ENCODE measurements at places on chromosomes 1 and 21.
A peak's percentile ranks its signal among the peaks of the same experiment; 100 is the strongest.

- DNase-seq: no peak
Measured at GRCh38 chr21:34968414-34969333, 80.4 kb downstream of the RUNX1 start.

DNA sequence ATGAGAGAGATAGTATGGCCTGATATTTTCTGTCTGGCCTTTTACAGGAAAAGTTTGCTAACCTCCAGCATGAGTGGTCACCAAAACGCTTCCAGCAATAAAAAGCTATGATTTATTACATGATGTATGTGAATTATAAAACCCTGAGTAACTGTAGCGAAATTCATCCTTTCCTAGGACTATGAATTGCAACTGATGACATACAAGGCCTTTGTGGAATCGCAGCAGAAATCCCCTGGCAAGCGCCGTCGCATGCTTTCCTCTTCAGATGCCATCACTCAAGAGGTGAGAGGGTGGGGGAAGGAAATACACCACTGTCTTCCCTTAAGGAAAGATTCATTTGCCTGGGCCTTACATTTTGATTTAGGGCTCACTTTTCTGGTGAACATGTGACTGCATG, 117.9 kb downstream of the MACF1 start:
- no peak for DNase-seq

GRCh38 chr1:27571439-27572018, 32.4 kb downstream of the AHDC1 start:
- no peak for DNase-seq

GRCh38 chr1:3536420-3537195, 74.7 kb downstream of the MEGF6 start:
- DNase-seq: no peak

DNA sequence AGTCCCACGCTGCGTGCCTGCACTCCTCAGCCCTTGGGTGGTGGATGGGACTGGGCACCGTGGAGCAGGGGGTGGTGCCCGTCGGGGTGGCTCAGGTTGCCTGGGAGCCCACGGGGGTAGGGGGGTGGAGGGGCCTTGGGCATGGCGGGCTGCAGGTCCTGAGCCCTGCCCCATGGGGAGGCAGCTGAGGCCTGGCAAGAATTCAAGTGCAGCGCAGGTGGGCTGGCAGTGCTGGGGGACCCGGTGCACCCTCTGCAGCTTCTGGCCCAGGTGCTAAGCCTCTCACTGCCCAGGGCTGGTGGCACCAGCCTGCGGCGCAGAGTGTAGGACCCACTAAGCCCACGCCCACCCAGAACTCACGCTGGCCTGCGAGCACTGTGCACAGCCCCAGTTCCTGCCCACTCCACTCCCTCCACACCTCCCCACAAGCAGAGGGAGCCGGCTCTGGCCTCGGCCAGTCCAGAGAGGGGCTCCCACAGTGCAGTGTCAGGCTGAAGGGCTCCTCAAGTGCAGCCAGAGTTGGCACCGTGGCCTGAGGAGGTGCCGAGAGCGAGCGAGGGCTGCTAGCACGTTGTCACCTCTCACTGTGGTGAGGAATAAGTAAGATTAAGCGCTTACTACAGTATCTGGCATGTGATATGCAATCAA, 12.8 kb downstream of the TNNI3K start:
- no peak for DNase-seq

- no peak for DNase-seq
Measured at GRCh38 chr1:66436378-66437135, 97.4 kb upstream of the SGIP1 start.

- no peak for DNase-seq
Measured at GRCh38 chr1:77783141-77783540, 3.7 kb downstream of the MIGA1 start.

- DNase-seq: no peak
Measured at GRCh38 chr1:232137066-232137465, 492.9 kb downstream of the SIPA1L2 start.

DNA sequence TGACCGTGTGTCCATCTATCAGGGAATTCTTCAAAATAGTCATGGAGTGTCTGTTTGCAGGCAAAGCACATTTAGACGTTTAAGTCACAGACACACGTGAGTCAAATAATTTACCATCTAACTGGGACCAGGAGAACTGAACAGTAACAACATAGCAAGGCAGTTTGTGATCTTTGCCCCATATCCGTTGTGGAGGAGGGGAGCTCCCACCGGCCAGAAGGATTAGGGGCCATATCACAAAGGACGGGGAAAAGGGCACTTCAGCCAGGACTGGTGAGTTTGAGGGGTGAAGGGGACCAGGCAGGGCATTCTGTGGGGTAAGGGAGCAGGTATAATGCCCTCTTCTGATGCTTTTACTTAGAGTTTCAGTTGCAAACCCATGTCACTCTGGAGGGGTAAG, 22.9 kb downstream of the ELAPOR1 start:
- DNase-seq: no peak

DNA sequence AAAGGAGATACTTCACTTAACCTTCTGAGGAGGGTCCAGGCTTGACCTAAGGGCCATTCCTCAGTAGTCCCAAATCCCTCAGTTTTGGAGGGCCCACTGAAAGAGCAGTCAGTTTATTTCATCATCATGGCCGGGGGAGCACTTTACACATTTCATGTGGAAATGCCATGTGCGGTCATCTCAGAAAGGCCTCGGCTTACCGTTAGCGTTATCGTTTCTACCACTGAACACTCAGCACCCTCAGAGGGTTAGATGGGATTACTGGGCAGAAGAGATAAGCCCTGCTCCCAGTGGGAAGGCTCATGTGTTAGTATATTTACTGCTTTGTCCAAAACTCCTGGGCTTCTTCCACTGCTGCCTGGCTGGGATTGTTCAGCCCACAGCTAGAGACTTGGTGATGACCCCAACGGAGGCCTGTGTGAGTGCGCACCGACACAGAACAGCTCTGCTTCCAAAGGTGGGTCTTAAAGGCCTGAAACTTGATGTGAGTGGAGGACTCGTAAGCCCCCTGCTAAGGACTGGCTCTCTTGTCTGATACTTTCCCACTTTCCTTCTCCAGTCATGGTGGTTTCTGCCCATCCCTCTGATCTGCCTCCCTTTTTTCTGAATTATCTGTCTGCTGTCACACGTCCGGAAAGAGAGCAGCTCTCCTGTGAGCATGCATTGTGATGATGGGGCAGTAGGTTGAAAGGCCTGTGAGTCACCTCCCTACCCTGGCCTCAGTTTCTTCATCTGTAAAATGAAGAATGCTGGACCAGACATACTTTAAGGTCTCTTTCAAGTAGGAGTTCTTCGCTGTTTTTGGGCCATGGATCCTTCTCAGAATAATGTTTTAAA, 284.5 kb downstream of the ASTN1 start:
- no peak for DNase-seq

GRCh38 chr1:176949033-176949662, 215.4 kb downstream of the ASTN1 start:
- DNase-seq: peak; percentile 66

GRCh38 chr21:35361988-35362387, 312.9 kb upstream of the RUNX1 start:
- no peak for DNase-seq

DNA sequence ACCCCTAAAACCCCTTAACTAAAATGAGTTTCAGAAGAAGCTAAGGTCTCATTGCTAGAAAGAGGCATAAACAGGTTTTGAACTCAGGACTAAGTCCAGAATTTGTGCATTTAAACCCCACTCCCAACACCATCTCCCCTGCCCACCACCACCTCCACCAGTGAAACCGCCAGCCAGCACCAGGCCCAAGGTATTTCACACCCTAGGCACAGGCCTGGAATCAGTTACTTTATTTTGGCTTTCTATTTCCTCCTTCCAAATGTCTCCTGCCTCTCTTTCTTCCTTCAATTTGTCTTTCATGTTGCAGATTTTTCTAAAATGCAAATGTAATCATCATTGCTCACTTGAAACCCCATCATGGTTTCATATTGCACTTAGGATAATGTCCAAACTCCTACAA, 1.9 kb upstream of the IPO13 start:
- DNase-seq: no peak

DNA sequence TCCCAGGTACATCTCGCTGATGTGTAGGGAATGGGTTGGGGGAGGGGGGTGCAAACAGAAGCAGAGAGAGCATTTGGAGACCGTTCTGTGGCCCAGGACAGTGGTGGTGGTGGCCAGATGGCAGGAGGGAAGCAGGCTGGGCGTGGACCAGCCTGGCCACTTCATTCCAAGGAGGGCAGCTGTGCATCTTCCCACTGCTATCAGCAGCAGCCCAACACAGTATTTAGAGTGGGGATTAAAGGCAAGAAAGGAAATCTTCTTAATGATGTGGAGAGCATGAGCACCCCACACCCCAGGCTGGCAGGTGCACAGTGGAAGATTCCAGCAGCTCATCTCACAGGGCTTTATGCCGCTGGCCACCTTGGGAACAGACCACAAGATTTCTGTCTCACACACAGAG, 198.7 kb downstream of the NPHP4 start:
- no peak for DNase-seq

DNA sequence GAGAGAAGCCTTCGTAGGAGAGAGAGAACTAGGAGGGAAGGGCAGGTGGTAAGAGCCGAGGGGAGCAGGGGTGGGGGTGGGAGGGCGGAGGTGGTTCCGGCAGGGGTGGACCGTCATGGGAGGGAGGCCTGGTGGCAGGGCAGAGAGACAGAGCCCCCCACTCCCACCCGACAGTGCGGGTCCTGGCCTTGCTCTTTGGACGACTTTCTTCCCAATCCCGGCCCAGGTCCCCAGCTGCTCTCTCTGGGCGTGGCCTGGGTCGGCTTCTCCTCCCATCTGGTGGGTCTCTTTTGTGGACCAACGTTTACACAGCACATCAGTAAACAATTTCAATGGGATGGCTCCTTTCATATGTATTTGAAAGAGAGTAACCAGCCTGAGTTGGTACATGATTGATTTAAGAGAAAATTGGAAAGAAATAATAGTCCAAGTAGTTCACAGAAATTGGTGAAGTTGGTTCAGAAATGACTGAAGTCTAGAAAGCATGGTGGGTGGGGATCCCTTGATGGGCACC, 56.9 kb downstream of the LDLRAD2 start:
- DNase-seq: no peak

DNA sequence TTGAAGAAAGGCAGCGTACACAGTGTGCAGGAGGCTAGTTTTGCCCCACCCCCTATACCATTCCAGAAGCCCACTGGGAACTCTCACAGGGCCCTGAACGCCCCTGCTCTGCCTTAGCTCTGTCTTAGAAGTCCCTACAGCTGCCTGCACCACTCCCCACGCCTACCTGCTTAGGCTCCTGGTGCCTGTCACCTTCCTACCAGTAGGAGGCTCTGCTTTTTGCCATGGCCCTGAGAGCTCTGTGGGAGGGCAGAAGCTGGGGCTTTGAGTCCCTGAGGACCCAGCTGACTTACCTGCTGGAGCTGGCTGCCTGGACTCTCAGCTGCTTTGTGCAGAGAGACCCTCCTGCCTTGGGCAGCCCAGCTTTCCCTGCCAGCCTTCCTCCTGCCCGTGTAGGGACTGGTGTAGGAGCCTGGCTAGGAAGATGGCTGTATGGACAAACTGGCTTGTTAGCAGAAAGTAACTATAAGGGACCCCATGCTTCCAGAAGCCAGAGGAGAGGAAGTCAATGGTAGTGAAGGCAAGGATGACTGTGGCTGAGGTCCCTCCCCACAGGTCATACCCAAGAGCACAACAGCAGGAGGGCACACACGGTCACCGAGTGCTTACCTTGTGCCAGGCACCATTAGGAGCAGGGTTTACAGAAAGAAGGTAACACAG, 9.8 kb upstream of the CELSR2 start:
- DNase-seq: no peak

DNA sequence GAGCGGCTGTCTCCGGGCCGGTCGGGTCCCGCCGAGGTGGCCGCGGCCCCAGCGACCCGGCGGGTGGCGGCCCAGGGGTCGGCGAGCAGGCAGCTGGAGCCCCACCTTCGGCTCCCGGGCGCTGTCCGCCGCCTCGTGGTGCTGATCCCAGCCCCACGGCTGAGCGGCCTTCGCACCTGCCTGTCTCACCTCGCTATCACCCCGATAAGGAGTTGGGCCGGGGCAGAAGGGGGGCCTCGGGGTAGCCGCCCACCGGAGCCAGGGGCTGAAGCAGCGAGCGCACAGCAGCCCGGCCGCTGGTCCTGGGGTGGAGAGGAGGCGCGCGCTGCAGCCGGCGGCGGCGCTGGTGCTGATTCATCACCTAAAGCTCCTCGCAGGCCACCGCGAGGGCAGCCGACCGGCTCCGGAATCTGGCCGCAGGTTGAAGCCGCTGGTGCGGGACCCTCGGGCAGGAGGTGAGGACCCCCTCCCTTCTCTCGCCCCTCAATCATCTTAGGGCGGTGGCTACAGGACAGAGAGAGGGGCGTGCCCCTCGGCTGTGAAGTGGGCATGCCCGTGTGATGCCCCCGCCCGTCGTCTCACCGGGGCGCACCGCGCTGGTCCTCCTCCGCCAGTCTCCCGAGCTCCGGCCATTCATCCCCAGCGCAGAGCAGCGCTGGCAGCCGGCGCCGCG, 575 bp downstream of the TRIM67 start:
- DNase-seq: peak; percentile 50

GRCh38 chr21:14995226-14995625, 69.6 kb downstream of the NRIP1 start:
- DNase-seq: no peak

- DNase-seq: no peak
Measured at GRCh38 chr1:40312238-40313205, 4.6 kb downstream of the COL9A2 start.

GRCh38 chr1:211951856-211952255, 83.5 kb downstream of the INTS7 start:
- DNase-seq: no peak

DNA sequence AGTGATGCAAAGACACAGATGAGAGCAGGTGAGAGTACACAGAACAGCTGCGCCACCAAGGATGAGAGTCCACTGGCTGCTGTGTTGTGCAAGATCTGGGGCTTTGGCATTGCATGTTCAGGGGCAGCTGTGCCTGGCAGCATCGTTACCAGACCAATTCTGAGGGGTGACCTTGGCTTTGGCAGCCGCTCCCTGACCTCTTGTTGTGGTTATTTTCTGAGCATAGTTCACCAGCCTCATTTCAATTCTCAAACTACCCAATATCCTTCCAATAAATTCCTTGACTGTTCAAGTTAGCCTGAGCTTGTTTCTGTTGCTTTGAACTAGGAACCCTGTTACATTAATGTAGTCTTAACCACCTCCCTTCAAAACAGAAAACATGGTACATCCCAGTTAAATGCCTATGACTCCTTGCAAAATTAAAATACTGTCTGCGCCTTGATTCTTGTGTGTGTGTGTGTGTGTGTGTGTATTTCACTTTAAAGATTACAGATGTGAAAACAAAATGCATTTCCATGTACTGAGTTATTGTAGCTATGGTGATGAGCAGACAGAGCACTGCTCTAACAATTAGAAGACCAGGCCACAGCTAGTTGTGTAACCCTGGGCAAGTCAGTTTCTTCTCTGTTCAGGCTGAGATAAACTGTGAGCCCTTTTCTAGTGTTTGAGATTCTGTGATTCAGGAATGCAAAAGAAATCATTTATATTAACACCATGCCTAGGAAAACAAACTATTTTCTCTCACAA, 106.3 kb upstream of the GUCA2B start:
- DNase-seq: no peak
